ENCODE measurements at places on chromosomes 16 and 17.

DNA sequence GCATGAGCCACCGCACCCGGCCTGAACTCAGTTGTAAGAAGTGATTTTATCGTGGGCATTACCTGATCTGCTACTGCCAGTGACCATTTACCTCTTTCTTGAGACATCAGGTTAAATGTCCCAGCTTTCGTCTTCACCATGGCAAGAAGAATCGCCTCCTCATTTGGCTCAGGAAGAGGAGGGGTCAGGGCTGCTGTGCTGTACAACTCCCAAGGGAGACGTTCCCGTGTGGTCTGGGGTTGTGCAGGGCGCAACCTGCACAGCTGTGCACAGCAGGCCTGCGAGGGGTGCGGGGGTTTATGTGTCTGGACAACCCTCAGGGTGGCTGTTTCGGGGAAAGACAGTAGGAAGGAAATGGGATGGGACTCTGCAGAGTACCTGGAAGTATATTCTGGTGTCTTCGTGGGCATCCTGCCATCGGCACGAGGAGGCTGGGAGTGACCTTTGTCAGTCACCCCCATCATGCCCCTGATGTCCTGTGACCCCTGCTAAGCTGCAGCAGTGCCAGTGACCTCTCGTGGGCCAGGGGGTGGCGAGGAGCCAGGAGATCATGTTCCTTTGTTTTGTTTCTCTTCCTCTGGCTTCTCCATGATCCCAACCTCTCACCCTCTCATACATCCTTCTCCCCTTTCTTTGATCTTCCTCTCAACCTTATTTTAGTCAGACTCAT lies 27.3 kb downstream of the CIBAR2 start:
- no peak for DNase-seq

- DNase-seq = no peak
Measured at GRCh38 chr17:80660527-80661198, 116.0 kb downstream of the RPTOR start.

DNA sequence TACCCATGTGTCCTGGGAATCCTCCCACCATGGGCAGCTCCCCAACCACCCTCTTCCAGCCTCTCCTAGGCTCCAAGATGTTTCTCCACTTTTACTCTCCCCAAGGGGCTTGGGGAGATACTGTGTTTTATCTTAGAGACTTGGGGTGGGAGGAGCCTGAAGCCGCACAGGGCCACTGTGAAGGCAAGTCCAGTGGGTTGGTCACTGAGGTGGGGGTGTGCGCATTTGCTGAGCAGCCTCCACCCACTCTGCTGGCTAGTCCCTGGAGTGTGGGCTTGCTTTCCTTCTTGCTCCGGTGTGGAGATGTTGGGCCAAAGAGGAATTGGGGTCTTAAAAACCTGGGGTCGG lies 4.1 kb upstream of the CLDN9 start:
- no peak for DNase-seq

DNA sequence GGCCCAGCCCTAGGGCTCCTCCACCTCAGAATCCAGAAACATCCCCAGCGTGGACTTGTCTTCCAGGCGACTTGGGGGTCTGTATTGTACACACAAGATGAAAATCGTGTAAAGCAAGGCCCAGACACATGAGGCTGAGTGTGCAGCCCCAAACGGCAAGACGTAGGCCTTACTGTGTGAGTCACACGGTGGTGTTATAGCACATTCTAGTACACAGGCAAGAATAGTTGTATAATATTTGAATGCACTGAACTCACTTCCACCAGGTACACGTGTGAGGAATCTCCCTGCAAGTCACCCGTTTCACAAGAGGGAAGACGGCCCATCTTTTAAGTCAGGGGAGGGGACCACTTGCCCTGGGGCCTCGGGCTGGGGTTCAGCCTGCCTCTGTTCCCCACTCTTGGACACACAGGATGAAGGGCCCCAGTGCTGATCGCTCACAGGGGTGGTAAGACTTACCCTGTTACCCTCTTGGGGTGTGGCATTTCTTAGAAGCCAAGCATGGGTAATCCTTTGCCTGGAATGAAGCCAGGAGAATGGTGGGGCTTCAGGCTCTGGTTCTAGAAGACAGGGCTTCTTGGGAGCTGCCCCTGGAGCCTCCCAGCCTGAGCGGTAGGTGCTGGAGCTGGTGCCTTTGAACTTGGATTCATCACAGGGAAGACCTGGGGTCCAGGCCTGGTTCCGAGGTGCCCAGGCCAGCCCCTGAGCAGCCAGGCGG lies 71.3 kb downstream of the SREBF1 start:
- no peak for DNase-seq

DNA sequence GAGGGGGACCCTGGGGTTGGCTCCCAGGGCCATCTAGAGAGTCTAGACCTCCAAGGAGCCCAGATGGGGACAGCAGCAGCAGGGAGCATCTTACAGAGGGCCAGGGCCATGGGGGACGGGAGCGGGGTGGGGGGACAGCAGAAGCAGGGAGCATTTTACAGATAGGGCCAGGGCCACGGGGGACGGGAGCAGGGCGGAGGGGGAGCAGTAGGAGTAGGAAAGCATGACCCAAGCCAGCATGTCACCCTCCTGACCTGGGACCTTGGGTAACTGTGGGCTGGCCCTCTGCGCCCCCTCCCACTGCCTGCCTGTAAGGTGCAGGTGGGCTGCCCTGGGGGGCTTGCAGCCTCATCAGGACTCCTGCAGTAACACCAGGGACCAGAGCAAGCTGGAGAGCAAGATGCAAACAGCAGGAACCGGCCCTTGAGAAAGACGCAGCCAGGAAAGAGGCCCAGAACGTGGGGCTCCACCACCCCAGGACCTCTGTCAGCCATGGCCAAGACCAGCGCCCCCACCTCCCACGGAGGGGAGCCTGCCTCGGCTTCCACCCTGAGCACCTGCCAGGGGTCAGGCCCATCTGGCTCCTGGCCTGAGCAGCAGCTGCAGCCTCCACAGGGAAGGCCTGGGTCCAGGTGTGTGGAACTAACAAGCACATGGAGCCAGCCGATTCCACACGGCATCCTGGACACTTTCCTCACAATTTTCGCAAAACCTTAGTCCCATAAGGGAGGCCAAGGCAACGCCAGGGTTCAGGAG lies 2.4 kb downstream of the ZNF598 start:
- no peak for DNase-seq
